ENCODE measurements at places on chromosomes 6 and 20.
A peak's percentile ranks its signal among the peaks of the same experiment; 100 is the strongest.

- no peak for DNase-seq
Observed at GRCh38 chr20:44584162-44584561, 1.8 kb downstream of the PKIG start.

DNA sequence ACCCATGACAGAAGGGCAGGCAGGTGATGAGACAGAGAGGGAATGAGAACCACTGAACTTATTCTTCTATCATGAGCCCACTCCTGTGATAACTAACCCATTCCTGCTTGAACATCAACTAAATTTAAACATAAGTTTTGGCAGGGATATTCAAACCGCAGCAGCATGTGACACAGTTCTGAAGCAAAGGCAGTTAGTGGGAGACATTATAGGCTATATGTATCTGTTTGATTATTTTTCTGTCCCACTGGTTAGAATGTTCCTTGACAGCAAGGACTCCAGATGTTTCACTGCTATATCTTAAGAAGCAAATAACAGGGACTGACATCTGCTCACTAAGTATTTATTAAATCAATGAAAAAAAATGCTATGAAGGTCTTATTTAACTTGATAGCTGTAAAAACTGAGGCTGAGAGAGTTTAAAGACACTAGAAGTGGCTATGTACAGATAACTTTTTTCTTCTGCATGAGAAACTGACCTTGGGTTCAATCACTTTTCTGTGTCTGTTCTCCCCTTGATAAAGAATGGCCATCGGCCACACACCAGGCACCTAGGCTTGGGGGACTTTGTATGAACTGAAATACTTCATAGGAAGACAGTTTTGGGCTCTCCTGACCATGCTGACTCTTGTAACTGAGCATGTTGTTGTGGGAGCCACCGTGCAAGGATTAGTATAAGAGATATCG lies 90.9 kb downstream of the CEP162 start:
- no peak for DNase-seq

DNA sequence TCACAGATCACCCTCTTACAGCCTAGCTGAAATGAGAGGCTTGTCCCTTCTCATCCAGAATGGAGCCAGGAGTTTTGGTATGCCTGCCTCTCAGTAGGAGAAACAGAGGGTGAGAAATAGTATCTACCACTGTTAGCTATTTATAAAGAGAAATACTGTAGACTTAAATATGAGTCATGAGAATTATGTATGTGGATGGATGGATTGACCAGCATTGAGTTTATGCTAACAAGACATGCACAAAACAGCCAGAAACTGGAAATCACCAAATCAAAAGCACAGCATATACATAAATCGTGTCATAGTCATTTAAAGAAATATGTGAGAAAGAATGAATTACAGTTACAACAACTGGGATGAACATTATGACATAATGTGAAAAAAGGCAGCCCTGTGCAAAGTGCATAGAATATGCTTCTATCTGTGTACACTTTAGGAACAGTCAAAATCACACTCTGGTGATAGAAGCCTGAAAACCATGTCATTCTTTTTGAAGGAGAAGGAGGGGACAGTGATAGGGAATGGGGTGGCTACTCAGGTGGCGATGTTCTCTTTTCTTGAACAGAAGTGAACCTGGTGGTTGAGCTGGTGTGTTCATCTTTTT lies 79.8 kb upstream of the KIF25 start:
- DNase-seq = no peak

DNA sequence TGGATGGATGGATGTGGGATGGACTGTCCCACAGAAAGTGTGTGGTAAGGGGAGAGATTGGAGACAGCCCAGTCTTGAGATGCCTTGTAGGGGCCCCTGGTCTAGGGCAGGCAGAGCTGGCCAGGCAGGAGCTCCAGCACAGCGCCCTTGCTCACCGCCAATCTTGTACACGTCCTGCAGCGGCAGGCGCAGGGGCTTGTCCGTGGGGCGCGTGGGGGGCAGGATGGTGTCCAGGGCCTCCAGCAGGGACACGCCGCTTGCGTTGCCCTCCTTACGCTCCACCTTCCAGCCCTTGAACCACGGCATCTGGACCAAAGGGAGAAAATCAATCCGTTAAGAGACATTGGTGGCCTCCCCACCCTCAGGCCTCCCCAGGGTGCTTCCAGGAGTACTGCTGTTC lies 5.9 kb downstream of the EEF1A2 start:
- no peak for DNase-seq

GRCh38 chr6:138774370-138774769 lies 801 bp downstream of the CCDC28A start:
- DNase-seq = no peak

DNA sequence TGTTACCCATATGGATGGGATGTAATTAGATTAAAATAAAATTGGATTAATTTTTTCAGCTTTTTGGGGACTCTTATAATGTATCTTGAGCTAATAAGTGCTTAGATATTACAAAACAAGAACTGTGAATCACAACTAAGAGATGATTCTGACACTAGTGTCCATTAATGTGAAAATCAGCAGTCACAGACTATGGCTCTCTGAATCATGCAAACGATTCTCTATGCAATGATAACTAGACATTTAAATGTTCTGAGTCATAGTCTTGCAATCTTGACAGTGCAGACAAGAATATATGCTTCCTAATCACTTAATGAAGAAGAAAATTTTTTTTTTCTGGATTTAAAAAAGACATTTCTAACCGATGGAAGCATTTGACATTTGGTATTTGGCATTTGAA lies 82.2 kb upstream of the OPRM1 start:
- DNase-seq = no peak

DNA sequence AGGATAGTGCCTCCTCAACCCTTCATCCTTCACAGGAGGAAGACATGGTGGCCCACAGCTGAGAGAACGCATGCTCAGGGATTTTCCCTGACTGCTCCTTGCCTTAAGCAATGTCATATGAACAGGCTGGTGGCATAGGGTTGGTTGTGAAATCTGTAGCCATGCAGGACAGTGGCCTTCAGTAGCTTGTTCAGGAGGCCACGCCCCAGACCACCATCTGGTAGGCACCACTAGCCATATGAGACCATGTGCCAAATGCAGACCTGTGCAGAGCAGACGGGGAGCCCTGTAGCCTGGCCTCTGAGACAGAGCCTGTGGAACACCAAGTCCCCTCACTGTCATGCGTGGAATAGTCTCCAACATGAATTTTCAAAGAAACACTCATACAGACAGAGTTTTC lies 76.5 kb downstream of the ADTRP start:
- no peak for DNase-seq

- DNase-seq = no peak
Observed at GRCh38 chr20:19830211-19830785, 72.2 kb downstream of the RIN2 start.

DNA sequence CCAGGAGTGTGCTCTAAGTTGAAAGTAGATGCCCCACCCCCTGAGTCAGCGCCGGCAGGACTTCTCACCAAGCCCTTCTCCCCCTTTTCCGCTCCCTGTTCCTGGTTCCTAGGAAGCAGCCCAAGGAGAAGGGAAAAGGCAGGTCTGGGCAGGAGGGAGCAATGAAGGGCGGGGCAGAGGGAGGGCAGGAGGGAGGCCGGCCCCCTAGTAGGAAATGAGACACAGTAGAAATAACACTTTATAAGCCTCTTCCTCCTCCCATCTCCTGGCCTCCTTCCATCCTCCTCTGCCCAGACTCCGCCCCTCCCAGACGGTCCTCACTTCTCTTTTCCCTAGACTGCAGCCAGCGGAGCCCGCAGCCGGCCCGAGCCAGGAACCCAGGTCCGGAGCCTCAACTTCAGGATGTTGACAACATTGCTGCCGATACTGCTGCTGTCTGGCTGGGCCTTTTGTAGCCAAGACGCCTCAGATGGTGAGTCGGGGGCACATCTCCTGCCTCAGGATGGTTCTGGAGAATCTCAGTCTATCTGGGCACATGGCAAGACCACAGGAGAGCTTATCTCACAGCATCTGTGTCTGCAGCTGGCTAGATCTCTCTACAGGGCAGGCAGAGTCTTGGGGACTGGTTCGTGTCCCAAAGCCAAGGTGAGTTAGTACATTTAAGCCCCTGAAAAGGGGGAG lies at the start of gene PROCR:
TSS of gene PROCR (plus strand) at position 320 of the 681 bp plus-strand sequence. CDS start at position 403, 83 bp downstream.
- peak; percentile 95 for DNase-seq

DNA sequence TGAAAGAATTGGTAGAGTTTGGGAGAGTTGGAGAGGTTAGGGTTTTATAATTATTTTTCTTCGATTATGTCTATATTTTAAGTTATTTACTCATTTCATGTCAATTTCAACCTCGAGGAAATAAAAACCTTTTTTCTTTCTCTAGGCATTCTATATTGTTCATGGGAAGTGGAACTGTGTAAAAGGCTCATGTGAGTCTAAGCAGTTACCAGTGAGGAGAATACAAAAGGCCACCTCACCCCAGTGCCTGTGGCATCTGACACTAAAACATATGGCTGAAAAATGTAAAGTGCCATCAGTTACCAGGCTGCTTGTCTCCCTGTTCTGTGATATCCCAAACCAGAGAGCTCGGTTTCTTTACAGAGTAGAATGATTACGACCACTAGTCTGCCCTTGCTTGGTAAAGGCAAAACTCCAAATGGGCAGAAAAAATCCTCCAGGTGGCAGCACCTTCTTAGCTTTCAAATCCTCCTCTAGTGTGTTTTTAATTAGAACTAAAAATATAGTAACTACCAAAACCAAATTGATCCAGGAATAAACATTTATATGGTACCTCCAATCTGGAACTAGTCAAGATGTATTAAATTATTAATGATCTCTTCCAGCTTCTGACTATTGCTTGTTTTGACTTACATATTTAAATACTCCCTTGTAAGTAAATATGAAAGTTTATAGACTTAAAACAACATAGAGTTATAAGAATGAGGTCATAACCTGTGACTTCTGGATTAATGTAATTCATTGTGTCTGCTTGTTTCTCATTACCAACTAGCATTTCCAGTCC lies 122.6 kb upstream of the MCHR2 start:
- DNase-seq = peak; percentile 57

DNA sequence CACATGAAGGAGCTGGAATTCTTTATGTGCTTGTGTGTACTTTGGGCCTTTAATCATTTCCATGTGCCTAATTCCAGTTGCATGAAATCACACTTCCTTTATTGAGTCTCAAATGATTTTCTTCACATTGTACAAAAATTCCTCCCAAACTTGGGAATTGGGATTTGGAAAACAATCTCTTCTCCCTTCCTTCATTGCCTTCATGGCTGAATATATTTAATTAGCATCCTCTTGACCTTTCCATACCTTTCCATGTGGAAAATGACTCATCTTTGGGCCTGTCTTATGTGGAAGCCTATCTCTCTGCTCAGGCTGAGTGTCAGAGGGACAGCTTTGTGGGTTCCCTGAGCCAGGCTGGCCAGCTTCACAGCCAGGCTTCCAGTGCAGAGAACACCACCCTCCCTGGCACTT lies 33.0 kb upstream of the CDH4 start:
- peak; percentile 18 for DNase-seq

GRCh38 chr20:12570371-12570770 lies 438.4 kb upstream of the SPTLC3 start:
- DNase-seq = no peak

DNA sequence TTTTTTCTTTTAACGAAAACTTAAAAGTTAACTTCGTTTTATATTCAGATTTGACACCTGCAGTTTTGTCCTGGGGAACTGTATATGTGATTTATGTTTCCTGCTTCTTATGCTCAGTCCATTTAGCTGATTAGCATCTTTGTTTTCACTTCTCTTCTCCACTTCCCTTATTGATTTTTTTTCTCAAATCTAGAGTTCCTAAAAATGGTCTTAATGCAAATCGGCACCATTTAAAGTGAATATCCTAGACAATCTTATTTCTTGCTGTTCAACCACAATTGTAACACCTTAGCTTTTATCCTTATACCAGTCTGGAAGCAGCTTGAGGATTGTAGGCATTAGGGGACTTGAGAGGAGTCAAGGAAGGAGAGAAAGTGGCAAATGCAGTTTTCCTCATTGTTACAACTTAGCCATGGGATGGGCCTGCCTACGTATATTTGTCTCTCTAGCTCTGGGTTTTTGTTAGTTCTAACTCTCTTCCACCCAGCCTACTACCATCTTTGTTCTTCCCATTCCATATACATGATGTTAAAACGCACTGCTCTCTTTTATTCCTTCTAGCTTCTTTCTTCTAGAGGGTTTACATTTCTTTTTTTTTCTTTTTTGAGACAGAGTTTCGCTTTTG lies 8.5 kb downstream of the QRSL1 start:
- no peak for DNase-seq

DNA sequence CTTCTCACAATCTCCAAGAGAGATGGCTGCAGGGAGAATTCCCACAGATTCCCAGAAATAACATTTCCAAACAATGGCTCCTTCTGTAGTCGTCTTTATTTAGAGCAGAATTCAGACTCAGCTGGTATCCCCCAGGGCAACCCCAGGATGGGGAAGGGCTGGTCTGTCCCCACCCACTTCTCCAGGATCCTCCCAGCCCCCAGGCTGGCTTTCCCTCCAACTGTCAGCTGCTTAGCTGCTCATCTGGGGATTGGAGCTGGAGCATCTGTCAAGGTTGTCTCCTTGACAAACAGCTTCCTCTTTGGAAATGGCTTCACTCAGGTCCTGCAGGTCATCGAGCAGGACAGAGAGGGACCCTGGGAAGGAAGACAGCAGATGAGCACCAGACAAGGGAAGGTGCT lies 3.5 kb upstream of the PSORS1C2 start:
- no peak for DNase-seq

GRCh38 chr6:6191476-6191875 lies 129.0 kb downstream of the F13A1 start:
- DNase-seq = no peak

DNA sequence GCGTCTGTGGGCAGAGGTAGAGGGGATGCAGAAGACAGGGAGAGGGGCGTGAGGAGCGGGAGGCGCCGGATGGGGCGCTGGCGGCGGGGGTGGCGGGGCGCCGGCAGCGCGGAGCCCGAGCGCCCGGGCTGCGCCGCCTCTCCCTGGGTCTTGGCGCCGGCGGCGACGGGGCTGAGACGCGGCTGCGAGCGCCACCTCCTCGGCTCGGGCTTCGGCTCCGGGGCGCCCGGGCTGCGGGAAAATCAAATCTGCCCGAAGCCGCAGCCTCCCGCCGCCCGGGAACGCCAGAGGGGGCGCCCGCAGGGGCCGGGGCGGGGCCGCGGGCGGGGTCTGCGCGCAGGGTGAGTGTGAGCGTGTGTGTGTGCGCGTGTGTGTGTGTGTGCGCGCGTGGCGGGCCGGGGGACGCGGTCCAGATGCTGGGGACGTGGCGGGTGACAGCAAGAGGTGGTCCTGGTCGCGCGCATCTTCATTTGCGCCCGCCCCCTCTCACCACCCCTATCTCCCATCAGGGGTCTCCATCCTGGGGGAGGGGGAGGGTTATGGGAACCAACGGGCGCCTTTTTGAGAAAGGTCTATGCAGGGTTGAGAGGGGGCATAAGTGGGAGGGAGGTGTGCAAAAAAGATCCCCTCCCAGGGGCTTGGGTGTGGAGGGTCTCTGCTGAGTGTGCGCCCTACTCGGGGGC lies 646 bp upstream of the CPNE5 start:
- DNase-seq = no peak

DNA sequence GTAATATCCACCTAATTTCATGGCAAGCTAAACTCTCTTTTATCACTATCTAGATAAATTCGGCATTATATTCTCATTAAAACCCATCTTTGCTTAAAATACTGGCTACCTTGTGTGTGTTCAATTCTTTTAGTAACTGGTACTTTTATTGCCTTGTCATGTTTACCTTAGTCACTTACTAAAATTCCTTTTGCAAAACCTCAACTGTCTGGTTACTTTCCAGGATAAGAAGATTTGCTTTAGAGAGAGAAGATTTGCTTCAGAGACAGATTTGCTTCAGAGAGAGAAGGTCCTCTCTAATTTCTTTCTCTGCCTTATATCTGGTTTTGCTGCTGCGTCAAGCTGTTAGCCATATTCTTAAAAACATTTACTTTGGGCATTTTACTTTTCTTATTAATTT lies 151.5 kb upstream of the MLIP start:
- no peak for DNase-seq

- DNase-seq = no peak
Observed at GRCh38 chr6:84416043-84416657, 188.7 kb upstream of the CEP162 start.

- no peak for DNase-seq
Observed at GRCh38 chr20:418858-419365, 10.8 kb downstream of the RBCK1 start.
